ENCODE measurements at places on chromosomes 7 and 10. TPM values are rescaled to one million over a fixed set of nuclear protein-coding genes. Genes with fewer than 3 reads are reported as not detected.

Gene LOXL4
- 8.2 TPM for total RNA-seq

- DNase-seq = no peak
Measured at GRCh38 chr10:131420867-131421266, 109.3 kb upstream of the TCERG1L start.

- DNase-seq = no peak
Measured at GRCh38 chr10:29828956-29829355, 194.2 kb upstream of the SVIL start.

DNA sequence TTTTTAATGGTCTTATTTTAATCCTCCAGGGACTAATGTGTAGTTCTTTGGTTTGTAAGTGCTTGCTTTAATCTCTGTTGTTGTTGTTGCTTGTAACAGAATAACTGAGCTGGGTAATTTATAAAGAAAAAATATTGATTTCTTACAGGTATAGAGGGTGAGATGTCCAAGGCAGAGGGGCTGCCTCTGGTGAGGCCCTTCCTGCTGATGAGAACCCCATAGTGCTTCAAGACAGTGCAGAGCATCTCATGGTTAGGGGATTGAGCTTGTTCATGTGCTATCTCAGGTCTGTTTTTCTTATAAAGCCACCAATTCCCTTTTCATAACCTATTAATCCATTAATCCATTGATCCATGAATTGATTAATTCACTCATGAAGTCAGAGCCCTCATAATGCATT, 516.3 kb upstream of the KCND2 start:
- no peak for DNase-seq

GRCh38 chr10:82821043-82821442, 946.0 kb downstream of the NRG3 start:
- DNase-seq = no peak
